Glutamatergic neuron (in vitro differentiated cells): ENCODE measurements at places on chromosomes 7 and 10. TPM values are rescaled to one million over a fixed set of nuclear protein-coding genes. Genes with fewer than 3 reads are reported as not detected.

MLXIPL gene
- 0.86 TPM for total RNA-seq

GNAI1 gene
- 61.9 TPM for total RNA-seq

LBX1 gene
- not detected for total RNA-seq

HMX2 gene
- total RNA-seq = not detected

DNA sequence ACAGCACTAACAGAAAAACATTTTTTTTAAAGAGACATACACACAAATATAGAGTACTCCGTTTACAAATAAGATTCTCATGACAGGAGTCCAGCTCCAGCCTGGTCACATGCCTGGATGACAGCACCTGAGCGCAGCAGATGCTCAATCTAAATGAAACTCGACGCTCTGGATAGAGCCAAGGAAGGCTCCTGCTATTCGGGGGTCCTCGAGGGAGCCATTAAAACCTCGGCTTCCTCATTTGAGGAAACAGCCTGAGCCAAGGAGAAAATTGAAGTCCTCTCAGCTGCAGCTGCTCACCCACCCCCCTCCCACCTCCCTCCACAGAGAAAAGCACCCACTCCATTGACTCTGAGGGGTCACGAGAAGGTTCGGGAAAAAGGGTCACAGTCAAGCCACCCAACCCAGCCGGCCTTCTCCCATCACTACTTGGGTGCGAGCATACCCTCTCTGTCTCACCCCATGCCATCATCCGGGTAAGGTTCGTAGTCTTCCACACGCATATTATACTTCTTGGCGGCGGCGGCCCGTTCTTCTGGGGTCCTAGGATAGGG, 673 bp downstream of the NDUFB8 start:
- H3K27ac ChIP-seq = peak overlapping the region; percentile 89
- peaks cover 7% of the 10 kb centered on the region for H3K4me1 ChIP-seq
- peaks cover 7% of the 10 kb centered on the region for H3K27me3 ChIP-seq
- H3K36me3 ChIP-seq = no peaks in the 10 kb centered on the region

GRCh38 chr10:116476461-116476860, 48.8 kb downstream of the PNLIPRP3 start:
- no peak overlapping the region for H3K4me3 ChIP-seq
- peaks cover 14% of the 10 kb centered on the region for H3K4me1 ChIP-seq
- H3K27ac ChIP-seq = no peak overlapping the region
- no peaks in the 10 kb centered on the region for H3K27me3 ChIP-seq
- H3K36me3 ChIP-seq = peaks cover 6% of the 10 kb centered on the region

DNA sequence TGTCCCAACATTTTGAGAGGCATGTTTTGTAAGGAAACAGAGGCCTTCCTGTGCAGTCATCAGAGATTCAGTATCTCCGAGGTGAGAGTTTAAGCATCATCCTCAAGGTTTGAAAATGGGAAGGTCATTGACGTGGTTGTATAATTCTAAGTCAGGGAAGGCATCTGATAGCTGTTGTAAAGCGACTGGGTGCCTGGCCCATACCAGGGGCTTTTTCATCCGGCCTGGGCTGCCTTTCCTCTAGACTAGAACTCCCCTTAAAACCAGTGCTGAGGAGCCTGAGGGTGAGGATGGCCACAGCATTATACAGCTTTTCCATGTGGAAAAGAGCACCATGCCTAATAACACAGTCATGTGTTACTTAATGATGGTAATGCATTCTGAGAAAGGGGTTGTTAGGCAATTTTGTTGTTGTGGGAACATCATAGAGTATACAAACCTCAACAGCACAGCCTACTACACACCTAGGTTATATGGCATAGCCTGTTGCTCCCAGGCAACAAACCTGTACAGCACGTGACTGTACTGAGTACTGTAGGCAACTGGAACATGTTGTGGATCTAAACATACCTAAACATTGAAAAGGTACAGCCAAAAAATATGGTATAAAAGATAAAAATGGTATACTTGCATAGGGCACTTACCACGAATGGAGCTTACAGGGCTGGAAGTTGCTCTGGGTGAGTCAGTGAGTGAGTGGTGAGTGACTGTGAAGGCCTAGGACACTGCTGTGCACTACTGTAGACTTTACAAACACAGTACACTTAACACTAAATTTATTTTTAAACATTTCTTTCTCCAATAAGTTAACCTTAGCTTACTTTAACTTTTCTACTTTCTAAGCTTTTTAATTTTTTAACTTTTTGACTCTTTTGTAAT, 13.5 kb upstream of the CACUL1 start:
- DNase-seq = no peak
- peaks cover 2% of the 10 kb centered on the region for H3K27me3 ChIP-seq
- no peak overlapping the region for H3K27ac ChIP-seq
- no peak overlapping the region for H3K4me3 ChIP-seq
- no peaks in the 10 kb centered on the region for H3K4me1 ChIP-seq

- DNase-seq = peak; percentile 3
- H3K36me3 ChIP-seq = no peaks in the 10 kb centered on the region
- peaks cover 4% of the 10 kb centered on the region for H3K27me3 ChIP-seq
These were observed 58.3 kb downstream of the VIPR2 start for GRCh38 chr7:159086301-159086925.

- peak overlapping the region; percentile 97 for H3K27ac ChIP-seq
- peaks cover 13% of the 10 kb centered on the region for H3K4me1 ChIP-seq
- H3K36me3 ChIP-seq = no peaks in the 10 kb centered on the region
- H3K4me3 ChIP-seq = peak overlapping the region; percentile 98
- peak; percentile 44 for DNase-seq
These were observed 826 bp downstream of the CHPF2 start for GRCh38 chr7:151232917-151233701.

GRCh38 chr7:11911900-11912299, 79.9 kb upstream of the THSD7A start:
- H3K27ac ChIP-seq = no peak overlapping the region
- no peak for DNase-seq
- H3K27me3 ChIP-seq = no peaks in the 10 kb centered on the region
- H3K36me3 ChIP-seq = no peaks in the 10 kb centered on the region
- no peak overlapping the region for H3K4me3 ChIP-seq

DNA sequence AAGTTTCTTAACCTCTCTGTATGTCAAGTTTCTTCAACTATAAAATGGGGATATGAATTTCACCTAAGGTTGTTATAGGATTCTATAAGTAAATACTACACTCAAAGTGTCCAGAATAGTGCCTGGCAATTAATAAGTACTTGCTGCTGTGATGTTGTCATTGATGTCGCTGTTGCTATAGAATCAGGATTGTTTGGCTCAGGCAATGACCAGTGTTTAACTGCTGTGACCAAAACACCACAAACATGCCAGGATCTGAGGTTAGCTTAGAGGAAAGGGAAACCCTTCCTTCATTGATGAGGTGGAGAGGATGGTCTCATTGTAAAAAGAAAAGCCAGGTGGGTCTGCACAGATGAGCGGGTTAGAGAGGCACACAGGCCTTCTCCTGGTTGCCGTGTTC, 223.1 kb upstream of the INHBA start:
- H3K4me1 ChIP-seq = peaks cover 3% of the 10 kb centered on the region
- H3K4me3 ChIP-seq = no peak overlapping the region
- H3K27me3 ChIP-seq = peaks cover 2% of the 10 kb centered on the region
- H3K27ac ChIP-seq = no peak overlapping the region

DNA sequence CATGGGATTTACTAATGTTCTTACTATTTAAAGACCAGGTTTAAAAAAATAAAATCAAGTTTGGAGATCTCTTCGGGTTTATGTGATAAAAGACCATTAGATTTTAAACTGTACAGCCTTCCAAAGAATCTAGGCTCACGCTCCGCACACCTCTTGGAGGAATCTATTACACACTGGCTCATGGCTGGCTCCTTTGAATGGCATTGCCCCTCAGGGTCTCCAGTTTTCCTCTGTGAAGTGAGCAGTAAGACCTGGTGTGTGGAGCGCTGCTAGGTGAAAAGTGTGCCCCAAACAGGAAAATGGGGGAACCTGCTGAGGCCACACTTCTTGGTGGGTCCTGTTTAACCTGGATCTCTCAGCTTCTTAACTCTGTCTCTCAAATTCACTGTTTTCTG, 142.3 kb downstream of the KAT6B start:
- H3K36me3 ChIP-seq = peaks cover 3% of the 10 kb centered on the region
- no peak overlapping the region for H3K4me3 ChIP-seq
- no peak for DNase-seq
- peaks cover 22% of the 10 kb centered on the region for H3K4me1 ChIP-seq
- no peaks in the 10 kb centered on the region for H3K27me3 ChIP-seq

DNA sequence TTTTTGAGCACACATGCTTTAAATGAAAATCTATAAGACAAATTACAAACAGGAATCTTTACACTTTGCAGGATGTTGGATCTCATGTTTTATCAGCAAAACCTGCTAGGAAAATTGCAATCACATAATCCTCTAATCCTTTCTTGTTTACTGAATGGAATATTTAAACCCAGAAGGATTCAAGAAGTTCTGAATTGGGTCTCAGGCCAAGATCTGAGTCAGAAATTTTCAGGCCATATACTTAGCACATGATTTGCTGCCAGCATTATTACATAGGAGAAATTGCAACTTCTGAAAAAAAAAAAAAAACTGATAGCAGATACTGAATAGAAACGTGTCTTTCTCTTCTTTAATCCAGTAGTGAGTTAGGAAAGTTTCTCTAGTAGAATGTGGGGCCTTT, 1005.3 kb upstream of the POT1 start:
- no peaks in the 10 kb centered on the region for H3K27me3 ChIP-seq
- no peaks in the 10 kb centered on the region for H3K4me1 ChIP-seq
- no peak overlapping the region for H3K27ac ChIP-seq

DNA sequence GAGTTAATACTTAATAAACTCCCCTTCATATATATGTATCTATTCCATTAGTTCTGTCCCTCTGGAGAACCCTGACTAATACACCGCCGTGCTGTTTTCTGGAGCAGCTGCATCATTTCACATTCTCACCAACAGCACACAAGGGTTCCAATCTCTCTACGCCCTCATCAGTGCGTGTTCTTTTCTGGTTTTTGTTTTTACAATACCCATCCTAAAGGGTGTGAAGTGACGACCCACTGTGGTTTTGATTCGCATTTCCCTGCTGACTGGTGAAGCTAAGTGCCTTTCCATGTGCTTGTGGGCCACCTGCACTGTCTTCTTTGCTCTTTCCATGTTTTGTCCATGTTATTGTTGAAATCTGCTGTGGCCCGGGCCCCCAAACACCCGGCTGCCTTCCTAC, 11.0 kb upstream of the INSIG1 start:
- H3K4me1 ChIP-seq = peaks cover 4% of the 10 kb centered on the region
- H3K4me3 ChIP-seq = no peak overlapping the region
- H3K27ac ChIP-seq = no peak overlapping the region
- no peak for DNase-seq

- DNase-seq = no peak
- no peaks in the 10 kb centered on the region for H3K4me1 ChIP-seq
- H3K27ac ChIP-seq = no peak overlapping the region
- peaks cover 18% of the 10 kb centered on the region for H3K36me3 ChIP-seq
- no peak overlapping the region for H3K4me3 ChIP-seq
- peaks cover under 1% of the 10 kb centered on the region for H3K27me3 ChIP-seq
These were observed 75.9 kb downstream of the BUB3 start for GRCh38 chr10:123229927-123230630.

DNA sequence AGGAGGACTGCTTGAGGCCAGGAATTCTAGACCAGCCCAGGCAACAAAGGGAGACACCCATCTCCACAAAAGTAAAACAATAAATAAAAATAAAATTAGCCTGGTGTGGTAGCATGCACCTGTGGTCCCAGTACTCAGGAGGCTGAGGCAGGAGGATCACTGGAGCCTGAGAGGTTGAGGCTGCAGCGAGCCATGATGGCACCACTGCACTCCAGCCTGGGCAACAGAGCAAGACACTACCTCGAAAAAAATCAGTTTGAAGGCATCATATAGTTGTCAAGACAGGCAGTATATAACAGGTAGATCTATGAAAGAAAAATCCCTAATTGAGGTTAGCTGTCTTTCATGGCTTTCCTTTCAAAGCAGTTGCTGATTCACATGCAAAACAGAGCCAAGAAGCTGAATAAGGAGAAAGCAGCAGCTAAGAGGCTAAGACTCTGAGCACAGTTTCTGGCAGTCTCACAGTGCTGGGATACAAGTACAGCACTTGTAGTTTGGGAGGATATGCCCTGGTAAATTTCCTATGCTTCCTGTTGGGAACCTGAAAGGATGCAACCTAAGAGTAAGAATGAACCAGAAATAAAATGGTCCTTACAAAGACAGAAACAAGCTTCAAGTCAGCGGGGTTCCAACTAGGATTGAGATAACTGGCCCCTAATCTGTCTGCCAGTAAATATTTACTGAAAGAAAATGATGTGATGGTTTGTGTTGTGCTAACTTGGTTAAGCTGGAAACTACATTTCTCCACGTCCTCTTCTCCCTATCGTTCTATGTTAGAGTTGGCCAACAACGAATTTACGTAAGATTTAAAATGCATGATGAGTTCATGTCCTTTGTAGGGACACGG, 368.5 kb upstream of the HPS1 start:
- H3K4me1 ChIP-seq = no peaks in the 10 kb centered on the region
- peaks cover 1% of the 10 kb centered on the region for H3K27me3 ChIP-seq
- H3K27ac ChIP-seq = no peak overlapping the region

DNA sequence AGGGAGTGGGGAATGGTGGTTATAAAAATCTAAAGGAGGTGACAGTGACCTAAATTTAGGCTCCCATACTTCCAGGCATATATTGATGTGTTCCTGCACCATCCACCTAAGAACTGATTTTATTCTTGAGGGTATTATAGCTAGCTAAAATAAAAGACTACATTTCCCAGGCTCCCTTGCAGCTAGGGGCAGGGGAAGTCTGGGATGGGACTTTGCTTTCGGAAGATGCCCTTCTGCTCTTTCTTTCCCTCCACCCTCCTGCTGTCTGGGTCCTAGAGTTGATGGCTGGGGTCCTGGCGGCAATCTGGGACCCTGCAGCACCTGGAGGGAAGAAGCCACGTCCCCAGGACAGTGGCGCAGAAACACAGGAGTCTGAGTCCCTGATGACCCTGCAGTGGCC, 53.8 kb upstream of the SAMD8 start:
- no peak overlapping the region for H3K27ac ChIP-seq
- no peaks in the 10 kb centered on the region for H3K4me1 ChIP-seq
- no peak overlapping the region for H3K4me3 ChIP-seq
- no peaks in the 10 kb centered on the region for H3K36me3 ChIP-seq
- no peak for DNase-seq
- peaks cover 2% of the 10 kb centered on the region for H3K27me3 ChIP-seq

GRCh38 chr7:31437250-31437865, 76.5 kb upstream of the ITPRID1 start:
- DNase-seq = no peak
- H3K27me3 ChIP-seq = no peaks in the 10 kb centered on the region
- no peak overlapping the region for H3K4me3 ChIP-seq
- H3K4me1 ChIP-seq = peaks cover 8% of the 10 kb centered on the region
- no peak overlapping the region for H3K27ac ChIP-seq
- no peaks in the 10 kb centered on the region for H3K36me3 ChIP-seq
